ENCODE measurements at places on chromosomes 11 and 22.

- DNase-seq, result no peak
Measured at GRCh38 chr11:34649597-34649996, 28.7 kb downstream of the EHF start.

DNA sequence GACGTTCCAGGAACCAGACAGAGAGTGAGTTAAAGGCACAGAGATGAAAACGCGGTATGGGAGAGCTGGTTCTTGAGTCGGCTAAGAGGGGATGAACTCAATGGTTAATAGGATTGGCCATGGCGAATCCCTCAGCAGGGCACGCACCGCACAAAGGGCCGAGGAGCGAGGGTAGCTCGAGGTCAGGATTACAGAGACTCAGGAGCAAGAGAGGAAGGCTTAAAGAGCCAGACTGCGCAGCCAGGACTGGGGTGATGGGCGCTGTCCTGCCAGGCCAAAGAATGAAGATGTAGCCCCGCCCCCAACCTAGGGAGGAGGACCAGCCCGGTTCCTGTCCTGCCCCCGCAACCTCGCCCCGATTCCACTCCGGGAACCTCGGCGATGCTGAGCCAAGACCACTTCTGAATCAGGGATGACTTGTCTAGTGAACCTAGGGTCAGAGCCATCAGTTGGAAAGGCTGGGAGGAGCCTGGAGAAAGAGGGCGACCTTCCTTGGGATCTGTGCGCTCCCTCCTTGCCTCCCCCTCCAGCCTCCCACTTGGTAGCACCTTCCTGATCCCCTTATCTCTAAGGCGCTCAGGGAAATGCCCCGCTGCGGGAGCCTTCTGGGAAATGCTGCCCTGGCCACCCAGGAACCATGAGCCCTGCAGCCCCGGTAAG is at the start of gene PLEKHB1:
TSS of gene PLEKHB1 (plus strand) at position 610 of the 660 bp plus-strand sequence. CDS start at position 638, 28 bp downstream.
- DNase-seq, result no peak

GRCh38 chr22:47598864-47599263 is 836.4 kb downstream of the TBC1D22A start:
- DNase-seq, result no peak

DNA sequence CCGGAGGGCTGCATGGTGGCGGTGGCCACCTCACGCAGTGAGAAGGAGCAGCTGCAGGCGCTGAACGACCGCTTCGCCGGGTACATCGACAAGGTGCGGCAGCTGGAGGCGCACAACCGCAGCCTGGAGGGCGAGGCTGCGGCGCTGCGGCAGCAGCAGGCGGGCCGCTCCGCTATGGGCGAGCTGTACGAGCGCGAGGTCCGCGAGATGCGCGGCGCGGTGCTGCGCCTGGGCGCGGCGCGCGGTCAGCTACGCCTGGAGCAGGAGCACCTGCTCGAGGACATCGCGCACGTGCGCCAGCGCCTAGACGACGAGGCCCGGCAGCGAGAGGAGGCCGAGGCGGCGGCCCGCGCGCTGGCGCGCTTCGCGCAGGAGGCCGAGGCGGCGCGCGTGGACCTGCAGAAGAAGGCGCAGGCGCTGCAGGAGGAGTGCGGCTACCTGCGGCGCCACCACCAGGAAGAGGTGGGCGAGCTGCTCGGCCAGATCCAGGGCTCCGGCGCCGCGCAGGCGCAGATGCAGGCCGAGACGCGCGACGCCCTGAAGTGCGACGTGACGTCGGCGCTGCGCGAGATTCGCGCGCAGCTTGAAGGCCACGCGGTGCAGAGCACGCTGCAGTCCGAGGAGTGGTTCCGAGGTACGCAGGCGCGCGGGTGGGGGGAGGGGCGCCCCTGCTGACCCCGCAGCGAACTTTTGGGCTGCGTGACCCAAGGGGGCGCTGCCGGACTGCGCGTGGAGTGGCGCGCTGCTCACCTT is 670 bp downstream of the NEFH start:
- DNase-seq, result no peak

GRCh38 chr11:126698576-126698975 is 302.0 kb downstream of the KIRREL3 start:
- DNase-seq, result no peak

GRCh38 chr11:91686281-91686680 is 538.3 kb upstream of the FAT3 start:
- no peak for DNase-seq
